ENCODE measurements at places on chromosomes 3 and 15. TPM values are rescaled to one million over a fixed set of nuclear protein-coding genes. Genes with fewer than 3 reads are reported as not detected.

The PLXNB1 gene
- total RNA-seq = 21.3 TPM

The GOLGA8J gene
- total RNA-seq = not detected

The TNK2 gene
- total RNA-seq = 8.6 TPM

The RNF111 gene
- total RNA-seq = 23.5 TPM

The GABRR3 gene
- not detected for total RNA-seq

The CNTN4 gene
- total RNA-seq = not detected

The MINAR1 gene
- 0.73 TPM for total RNA-seq

The FGD5 gene
- total RNA-seq = 5.3 TPM

The SCG5 gene
- total RNA-seq = 1.8 TPM

The KNG1 gene
- total RNA-seq = not detected

The ACP3 gene
- 47.5 TPM for total RNA-seq

The SNTN gene
- not detected for total RNA-seq

The MKRN2OS gene
- not detected for total RNA-seq

The LRRC31 gene
- total RNA-seq = not detected

The PAK6 gene
- total RNA-seq = not detected

The MUC20 gene
- 1.1 TPM for total RNA-seq

The PLSCR5 gene
- not detected for total RNA-seq

The HRG gene
- not detected for total RNA-seq

The PODXL2 gene
- 2.2 TPM for total RNA-seq

The CPN2 gene
- not detected for total RNA-seq

The LRRFIP2 gene
- total RNA-seq = 45.9 TPM

The NDN gene
- 76.8 TPM for total RNA-seq

The CP gene
- total RNA-seq = 0.73 TPM

The ZFYVE19 gene
- 16.9 TPM for total RNA-seq

The ADAMTSL3 gene
- 0.37 TPM for total RNA-seq

The SLCO3A1 gene
- total RNA-seq = 7.6 TPM

The HGD gene
- total RNA-seq = not detected

The MUC13 gene
- not detected for total RNA-seq

The WDR93 gene
- total RNA-seq = not detected

The HRH1 gene
- total RNA-seq = 12.1 TPM

The TGM5 gene
- not detected for total RNA-seq

The CTXN2 gene
- total RNA-seq = not detected

The LAMB2 gene
- total RNA-seq = 193 TPM

The ITIH3 gene
- total RNA-seq = not detected

The LSAMP gene
- under 0.01 TPM for total RNA-seq

The FNDC3B gene
- 119 TPM for total RNA-seq

The MOBP gene
- not detected for total RNA-seq

The LEKR1 gene
- total RNA-seq = 2.2 TPM

The TRAT1 gene
- not detected for total RNA-seq

The LHFPL4 gene
- total RNA-seq = under 0.01 TPM

The ATP10A gene
- total RNA-seq = 2.6 TPM

The MAP1A gene
- 45.4 TPM for total RNA-seq

The NDUFB4 gene
- total RNA-seq = 33.1 TPM

The RAB6B gene
- 0.37 TPM for total RNA-seq

Measured in subcutaneous preadipocyte (primary cell).